ENCODE measurements at places on chromosomes 4 and X. TPM values are rescaled to one million over a fixed set of nuclear protein-coding genes. Genes with fewer than 3 reads are reported as not detected.

DNA sequence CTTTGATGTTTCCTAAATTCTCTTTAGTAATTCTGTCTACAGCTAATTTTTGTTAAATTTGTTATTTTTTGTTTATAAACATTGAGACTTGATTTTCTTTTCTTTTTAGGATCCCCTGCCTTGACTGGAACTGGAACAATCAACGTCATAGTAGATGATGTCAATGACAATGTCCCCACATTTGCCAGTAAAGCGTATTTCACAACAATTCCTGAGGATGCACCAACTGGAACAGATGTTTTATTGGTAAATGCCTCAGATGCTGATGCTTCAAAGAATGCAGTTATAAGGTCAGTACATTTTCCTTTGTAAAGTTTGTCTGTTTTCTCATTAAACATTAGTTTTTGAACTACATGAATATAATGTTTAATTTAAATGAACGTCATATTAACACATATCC lies 119.4 kb downstream of the FAT4 start:
- DNase-seq, result peak; percentile 9
- no peaks in the 10 kb centered on the region for H3K27me3 ChIP-seq
- no peak overlapping the region for H3K27ac ChIP-seq
- H3K36me3 ChIP-seq, result peaks cover 16% of the 10 kb centered on the region
- peaks cover 7% of the 10 kb centered on the region for H3K4me1 ChIP-seq
- H3K4me3 ChIP-seq, result no peak overlapping the region

NXF2B gene
- not detected for total RNA-seq

- H3K4me3 ChIP-seq, result no peak overlapping the region
- DNase-seq, result peak; percentile 5
- H3K27ac ChIP-seq, result no peak overlapping the region
- no peaks in the 10 kb centered on the region for H3K36me3 ChIP-seq
These were observed 87.4 kb downstream of the KIT start for GRCh38 chr4:54745031-54745770.

DNA sequence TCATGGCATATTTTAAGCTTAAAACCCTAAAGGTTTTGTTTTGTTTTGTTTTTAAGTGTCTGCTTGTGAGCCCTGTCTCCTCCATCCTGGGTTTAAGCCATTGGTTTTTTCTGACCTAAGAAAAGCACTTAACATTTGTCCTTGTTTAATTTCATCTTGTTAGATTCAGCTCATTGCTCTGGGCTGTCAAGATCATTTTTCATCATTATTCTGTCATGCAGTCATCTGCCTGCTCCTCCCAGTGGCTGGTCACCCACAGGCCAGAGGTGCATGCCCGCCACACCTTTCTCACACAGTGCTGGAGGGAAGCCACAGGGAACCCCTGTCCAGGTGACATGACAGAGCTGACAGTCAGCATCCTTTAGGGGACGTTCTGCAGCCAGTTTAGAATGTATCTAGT lies 11.7 kb upstream of the REELD1 start:
- no peaks in the 10 kb centered on the region for H3K27me3 ChIP-seq
- DNase-seq, result no peak
- H3K4me3 ChIP-seq, result no peak overlapping the region
- no peaks in the 10 kb centered on the region for H3K4me1 ChIP-seq

GRCh38 chr4:180560896-180561295 lies 1682.3 kb upstream of the TENM3 start:
- DNase-seq, result peak; percentile 81
- peak overlapping the region; percentile 11 for H3K4me3 ChIP-seq
- no peaks in the 10 kb centered on the region for H3K27me3 ChIP-seq
- H3K27ac ChIP-seq, result peak overlapping the region; percentile 16
- no peaks in the 10 kb centered on the region for H3K36me3 ChIP-seq

ATP1B4 gene
- total RNA-seq, result not detected

Measured in MCF 10A (cell line).